ENCODE measurements at places on chromosomes 16 and 17.
A peak's percentile ranks its signal among the peaks of the same experiment; 100 is the strongest.

DNA sequence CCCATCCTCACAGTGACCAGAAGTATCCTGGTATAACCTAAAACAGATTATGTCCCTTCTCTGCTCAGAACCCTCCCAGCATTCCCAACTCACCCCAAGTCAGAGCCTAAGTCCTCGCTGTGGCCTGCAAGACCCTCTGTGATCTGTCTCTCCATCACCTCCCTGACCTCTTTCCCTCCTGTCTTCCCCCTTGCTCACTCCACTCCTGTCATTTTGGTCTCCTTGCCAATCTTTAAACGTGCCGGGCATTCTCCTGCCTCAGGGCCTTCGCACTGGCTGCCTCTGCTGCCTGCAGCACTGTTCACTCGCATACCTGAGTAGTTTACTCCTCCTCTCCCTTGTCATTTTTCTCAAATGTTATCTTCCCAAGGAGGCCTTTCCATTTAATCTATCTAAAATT is 97.7 kb downstream of the GSG1L start:
- DNase-seq = no peak

DNA sequence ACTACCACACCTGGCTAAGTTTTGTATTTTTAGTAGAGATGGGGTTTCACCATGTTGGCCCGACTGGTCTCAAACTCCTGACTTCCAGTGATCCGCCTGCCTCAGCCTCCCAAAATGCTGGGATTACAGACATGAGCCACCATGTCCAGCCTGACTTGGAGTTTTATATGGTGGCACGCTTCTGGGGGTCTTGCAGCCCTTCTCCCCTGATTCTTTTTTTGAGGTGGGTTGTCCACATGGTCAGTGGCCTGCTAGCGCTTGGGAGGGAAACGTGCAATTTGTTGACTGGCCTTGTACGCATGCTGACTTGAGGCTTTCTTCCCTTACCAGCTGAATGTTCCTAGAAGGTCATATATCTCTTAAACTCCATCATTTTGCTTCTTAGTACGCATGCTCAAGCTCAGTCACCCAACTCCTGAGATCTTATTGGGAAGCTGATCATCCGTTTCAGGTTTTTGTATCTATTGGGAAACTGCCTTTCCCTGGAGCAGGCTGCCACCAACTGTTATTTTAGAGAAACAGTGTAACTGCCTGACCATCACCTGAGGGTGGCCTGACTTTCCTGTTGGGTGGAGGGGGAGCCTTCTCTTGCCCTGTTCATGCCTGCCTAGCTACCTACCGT is 13.7 kb upstream of the LDHD start:
- no peak for DNase-seq

DNA sequence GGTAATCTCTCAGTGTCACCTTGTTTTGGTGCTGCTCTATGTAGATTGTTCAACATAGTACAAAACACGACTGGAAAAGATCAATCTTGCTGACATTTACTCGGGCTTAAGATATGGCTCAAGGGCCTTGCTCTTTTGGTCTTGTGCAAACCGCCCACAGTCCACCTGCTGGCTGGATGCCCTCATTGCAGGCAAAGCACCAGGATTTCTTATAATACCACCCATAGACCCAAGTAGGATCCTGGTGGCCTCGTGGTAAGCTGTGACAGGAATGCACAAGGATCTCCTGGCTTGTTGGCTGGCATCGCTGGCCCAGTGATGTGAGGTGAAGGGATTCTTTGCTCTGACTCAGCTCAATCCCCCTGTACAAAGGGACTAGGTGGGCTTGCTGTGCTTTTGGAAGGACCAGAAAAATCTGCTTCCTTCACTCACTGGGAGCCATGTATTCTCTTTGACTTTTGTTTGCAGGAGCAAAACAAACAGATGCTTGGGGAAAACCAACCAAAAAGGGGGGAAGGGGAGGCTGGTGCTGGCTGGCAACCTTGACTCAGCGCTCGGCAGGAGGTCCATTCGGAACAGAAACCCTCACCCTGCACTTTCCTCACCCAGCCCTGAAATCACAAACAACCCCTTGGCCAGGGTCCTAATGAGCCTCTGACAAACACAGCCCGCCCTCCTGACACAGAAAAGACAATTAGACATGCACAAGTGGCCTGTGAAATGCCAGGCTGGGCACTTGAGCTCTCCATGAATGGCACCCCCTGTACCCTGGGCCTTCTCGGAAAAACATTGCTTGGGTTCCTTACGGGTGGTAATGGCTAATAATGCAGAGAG is 36.6 kb upstream of the MED9 start:
- DNase-seq = peak; percentile 51

DNA sequence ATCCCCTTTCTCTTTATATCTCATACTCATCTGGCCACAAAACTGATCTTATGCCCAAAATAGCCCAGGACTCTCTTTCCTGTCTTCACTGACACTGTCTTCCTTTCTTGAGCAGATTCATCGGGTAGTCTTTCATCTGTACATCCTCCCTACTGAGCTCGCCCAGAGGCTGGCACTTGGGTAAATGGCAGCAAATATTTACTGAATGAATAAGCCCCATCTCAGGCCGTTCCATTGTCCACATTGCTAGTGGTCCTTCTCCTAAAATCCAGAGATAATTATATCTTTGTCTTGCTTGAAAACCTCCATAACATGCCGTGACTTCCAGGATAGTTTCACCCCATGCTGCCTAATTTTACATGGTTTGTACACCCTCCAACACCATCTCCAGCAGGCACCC is 158.1 kb upstream of the SDK2 start:
- DNase-seq = no peak

DNA sequence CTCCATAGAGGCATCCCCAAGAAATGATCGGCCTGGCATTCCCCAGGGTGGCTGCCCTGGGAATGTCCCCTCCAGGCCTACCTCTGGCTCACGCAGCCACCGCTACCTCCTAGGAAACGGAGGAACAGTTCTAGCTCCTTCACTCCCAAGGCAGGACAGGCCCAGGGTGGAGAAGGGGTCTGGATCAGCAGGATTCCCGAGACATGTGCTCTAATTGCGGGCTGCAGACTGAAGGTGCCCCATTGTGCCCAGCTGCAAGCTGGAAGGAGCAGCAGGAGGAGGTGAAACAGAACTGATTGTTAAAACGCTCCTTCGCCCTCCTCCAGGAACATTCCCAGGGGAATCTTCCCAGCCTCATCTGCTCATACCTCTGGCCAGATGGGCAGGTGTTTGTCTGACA is 40.8 kb downstream of the SCNN1G start:
- DNase-seq = no peak

DNA sequence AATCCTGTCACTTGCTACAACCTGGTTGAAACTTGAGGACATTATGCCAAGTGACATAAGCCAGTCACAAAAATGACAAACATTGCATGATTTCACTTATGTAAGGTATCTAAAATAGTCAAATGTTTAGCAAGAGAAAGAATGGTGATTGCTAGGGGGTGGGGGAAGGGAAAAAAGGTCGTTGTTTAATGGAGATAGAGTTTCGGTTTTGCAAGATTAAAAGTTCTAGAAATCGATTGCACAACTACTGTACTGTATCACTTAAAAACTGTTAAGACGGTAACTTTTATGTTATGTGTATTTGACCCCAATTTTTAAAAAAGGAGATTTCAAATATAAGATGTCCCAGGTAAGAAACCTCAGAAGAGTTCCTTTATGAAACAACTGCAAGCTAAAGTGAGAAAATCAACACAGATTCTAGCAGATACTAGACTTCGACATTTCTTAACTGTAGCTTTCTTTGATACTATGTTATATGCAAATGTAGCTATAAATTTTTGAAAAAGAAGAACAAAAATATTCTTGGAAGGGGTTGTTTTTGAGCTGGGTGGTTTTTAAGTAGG is 5.9 kb downstream of the MEOX1 start:
- DNase-seq = no peak

DNA sequence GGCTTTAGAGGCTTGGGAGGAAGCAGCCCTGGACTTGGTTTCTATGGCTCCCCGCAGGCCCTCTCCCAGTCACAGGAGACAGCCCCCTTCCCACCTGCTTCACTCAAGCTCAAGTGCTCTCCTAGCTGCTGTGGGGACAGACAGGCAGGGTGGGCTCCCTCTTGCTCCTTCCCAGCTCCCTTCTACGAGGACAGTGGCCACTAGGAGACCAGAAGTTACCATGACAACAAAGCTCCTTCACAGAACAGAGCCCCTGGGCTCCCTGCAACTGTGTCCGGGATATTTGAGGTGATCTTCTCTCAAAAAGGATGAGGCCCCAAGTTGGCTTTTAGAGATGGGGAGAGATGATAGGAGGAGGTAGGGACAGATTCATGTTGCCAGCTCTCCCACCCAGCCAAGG is 116.3 kb downstream of the AMFR start:
- DNase-seq = no peak

DNA sequence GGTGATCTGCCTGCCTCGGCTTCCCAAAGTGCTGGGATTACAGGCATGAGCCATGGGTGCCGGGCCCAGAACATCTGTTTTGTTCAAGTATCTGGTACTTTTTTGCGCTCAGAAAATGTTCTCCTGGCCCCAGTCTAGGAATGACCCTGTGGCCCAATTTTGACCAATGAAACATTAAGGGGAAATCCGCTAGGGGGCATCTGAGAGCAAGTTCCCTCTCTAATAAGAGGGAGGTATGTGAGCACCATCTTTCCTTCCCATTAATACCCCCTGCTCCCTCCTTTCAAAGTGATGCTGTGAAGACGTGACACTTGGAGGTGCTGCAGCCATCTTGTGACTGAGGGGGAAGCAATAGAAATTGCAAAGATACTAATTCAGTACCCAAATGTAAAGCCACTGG is 16.5 kb upstream of the CLEC3A start:
- no peak for DNase-seq

- no peak for DNase-seq
Observed at GRCh38 chr16:1771864-1772361, 570 bp upstream of the NME3 start.

GRCh38 chr17:51741458-51741857 is 417.1 kb downstream of the CA10 start:
- DNase-seq = no peak

DNA sequence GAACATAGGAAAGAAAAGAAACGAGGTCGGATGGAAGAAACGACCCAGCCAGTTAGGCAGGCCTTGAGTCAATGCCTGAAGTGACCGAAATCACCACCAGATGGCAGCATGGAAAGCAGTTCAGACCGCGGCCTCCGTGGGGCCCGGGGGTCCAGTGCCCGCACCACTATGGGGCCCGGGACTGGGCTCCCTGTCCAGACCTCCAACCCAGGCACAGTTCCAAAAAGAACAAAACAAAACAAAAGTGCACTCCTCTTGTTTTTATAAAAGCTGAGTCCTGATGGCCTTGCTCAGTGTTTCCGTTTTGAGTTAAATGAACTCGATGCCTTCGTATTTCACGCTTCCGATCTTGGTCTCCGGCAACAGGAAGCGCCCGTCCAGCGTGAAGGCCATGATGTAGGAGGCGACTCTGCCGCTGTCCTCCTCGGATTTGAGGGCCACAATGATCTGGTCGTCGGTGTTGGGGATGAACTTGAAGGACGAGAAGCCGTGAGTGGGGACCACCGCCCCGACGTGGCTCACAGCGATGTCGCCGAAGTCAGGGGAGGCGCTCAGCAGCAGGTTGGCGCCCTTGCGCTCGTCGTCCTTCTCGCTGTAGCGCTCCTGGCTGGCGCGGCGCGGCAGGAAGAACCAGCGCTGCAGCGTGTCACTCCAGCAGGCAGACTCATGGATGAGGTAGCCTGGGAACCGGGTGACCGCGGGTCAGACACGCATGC is 13.7 kb upstream of the LGALS3BP start:
- DNase-seq = peak; percentile 32

DNA sequence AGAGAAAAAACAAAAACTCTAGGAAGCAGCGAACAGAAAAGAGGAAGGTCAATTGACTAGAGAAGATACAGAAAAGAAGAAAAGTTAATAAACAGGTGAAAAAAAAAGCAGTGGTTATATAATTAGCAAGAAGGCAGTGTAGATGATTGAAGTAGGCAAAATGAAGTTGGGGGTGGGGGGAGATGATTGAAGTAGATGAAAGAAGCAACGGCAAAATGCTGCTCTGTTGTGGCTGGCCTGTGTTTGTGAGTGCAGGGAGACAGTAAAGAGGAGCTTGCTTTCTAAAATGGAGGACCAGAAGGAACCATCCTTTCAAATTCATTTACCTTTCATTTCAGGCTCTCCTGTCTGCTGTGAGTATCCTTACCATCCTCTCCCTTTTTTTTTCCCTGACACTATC is 3.6 kb downstream of the EVI2B start:
- DNase-seq = no peak

DNA sequence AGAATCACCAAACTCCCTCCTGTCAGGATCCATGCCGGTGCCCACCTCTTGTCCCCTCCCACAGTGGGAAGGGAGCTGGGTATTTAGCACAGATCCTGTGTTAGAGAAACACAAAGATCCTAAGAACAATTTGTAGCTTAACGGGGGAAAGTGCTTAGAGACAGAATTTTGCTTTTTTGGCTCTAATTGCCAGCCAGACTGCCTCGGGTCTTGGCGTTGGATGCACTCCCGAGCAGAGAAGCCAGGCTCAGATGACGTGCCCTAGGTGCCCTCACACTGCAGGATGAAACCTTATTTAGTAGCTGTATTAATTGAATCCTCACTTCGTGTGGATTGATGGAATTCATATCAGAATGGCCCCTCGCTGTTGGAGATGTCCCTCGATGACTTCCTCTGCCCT is 22.5 kb upstream of the MAF start:
- DNase-seq = no peak

- DNase-seq = no peak
Observed at GRCh38 chr17:80395402-80396151, 19.4 kb upstream of the ENDOV start.

- DNase-seq = no peak
Observed at GRCh38 chr16:54431997-54432896, 145.7 kb upstream of the IRX3 start.

DNA sequence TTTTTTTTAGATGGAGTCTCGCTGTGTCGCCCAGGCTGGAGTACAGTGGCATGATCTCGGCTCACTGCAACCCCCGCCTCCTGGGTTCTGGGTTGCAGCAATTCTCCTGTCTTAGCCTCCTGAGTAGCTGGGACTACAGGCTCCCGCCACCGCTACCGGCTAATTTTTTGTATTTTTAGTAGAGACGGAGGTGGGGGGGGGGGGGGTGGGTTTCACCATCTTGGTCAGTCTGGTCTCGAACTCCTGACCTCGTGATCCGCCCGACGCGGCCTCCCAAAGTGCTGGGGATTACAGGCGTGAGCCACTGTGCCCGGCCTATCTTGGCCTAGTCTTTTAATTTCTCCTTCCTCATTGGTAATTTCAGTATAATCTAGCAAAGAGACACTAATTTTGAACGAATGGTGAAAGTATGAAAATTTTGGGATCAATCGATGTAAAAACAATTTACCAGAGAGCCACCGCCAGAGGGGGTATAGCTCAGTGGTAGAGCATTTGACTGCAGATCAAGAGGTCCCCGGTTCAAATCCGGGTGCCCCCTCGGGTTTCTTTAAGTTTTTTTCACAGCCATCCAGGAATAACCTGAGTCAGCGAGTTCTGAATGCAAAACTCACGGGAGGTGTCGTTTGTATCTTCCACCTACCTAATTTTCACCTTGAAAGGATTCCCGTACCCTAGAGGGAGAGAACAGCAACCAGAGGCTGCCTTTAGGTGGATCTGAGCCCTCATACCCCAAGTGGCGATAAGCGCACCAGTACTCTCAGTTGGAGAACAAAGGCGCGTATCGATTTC is 2.5 kb upstream of the LASP1 start:
- peak; percentile 76 for DNase-seq
